ENCODE measurements at places on chromosomes 6 and 20.

GRCh38 chr6:8006208-8006607 lies 58.0 kb downstream of the BLOC1S5 start:
- DNase-seq = peak; percentile 44

DNA sequence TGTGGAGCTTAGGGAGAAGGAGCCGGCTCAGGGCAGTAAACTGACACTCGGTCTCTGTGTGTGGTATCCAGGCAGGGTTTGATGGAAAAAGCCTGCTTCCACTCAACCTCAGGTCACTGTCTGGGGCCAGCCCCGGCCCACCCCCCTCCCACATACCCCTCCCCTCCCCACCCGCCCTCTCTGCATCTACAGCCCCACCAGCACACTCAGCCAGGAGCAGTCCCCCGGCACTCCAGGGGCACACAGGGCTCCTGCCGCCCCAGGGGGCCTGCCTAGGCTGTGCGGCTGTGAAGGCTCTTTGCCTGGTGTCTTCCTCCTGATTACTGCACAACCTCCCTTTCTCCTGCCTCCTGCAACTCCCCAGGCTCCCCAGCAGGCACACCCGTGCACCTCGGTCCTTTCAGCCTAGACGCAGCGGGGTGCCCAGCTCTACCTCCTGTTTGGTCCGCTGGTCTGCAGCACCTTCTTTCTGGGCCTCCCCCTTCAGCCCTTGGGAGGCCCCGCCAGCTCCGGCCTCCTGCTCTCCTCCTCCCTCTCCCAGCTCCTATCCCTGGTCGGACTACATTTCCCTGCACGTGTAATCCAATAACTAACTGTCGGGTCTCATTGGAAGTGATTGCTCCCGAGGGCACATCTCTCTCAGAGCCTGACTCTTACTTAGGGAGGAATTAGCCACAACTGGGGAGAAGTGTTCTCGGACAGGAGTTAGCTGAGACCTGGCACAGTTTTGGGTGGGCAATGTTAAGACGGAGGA lies 1.3 kb upstream of the FOXF2 start:
- DNase-seq = no peak

- DNase-seq = no peak
These were observed 323.1 kb upstream of the AGPAT4 start for GRCh38 chr6:161596807-161597520.

DNA sequence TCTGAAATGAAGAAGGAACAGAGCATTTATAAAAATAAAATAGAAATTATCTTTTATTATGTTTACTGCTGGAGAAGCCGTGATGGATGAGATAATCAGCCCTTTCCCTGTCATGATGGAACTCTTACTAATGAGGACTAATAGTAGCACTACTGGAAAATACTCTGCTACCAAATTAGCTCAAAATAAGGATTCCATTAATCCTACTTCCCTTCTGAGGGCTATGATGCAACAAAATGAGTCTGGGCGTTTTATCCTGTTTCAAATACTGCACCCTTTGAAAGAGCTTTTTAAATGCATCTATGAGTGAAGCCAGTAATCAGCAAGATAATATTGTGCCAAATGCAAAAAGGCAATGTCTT lies 59.3 kb upstream of the CARMIL1 start:
- no peak for DNase-seq

GRCh38 chr6:72721346-72721745 lies 99.5 kb downstream of the KCNQ5 start:
- DNase-seq = no peak

Data from NCI-H1694 (cell line).